ENCODE measurements at places on chromosomes 2 and 18.

GRCh38 chr2:215601526-215601925 lies 165.7 kb upstream of the FN1 start:
- no peak for DNase-seq

GRCh38 chr2:45452866-45453265 lies 158.2 kb downstream of the SRBD1 start:
- no peak for DNase-seq

DNA sequence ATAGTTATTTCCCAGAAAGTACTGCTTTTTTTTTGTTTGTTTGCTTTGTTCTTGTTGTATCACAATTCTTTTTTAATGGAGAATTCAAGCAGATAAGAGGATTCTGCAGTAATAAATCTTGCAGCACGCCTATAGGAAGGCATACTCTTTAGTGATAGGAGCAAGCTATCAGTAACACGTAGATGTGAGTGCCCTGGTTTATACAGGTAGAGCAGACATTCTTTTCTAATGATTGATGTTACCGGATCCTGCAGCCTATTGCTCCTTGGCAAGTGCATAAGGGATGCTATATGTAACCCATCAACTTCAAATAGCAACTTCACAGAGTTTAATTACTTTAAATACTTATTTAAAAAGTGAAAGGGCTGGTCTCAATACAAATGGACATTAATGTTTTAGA lies 834.2 kb upstream of the GCFC2 start:
- no peak for DNase-seq

DNA sequence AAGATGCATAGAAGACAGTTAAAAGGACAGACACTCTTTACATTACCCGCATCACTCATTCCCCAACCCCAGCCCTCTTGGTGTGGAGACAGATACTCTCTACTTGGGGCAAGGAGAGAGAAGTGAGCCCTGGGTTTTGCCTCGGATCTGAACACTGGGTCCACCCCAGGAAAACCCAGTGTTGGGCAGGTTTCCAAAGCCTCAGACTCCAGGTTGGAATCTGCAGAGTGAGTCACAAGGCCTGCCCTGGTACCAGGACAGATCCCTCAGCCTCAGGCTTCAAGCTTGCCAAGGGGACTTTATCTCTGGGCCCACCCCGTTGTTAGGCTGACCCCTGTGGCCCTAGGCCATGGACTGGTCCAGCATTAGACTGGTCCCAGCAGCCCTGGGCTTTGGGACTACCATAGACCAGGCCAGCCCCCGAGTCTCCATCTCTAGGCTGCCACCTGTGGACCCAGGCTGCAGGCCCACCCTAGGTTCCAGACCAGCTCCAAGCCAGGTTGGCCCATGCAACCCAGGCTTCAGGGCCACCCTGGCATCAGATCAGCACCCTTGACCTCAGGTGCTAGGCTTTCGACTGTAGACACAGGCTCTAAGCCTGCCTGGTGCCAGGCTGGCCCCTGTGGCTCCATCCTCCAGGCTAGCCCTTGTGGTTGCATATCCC lies 112.8 kb downstream of the GULP1 start:
- no peak for DNase-seq

GRCh38 chr2:207143215-207144172 lies 22.3 kb downstream of the KLF7 start:
- DNase-seq = no peak

DNA sequence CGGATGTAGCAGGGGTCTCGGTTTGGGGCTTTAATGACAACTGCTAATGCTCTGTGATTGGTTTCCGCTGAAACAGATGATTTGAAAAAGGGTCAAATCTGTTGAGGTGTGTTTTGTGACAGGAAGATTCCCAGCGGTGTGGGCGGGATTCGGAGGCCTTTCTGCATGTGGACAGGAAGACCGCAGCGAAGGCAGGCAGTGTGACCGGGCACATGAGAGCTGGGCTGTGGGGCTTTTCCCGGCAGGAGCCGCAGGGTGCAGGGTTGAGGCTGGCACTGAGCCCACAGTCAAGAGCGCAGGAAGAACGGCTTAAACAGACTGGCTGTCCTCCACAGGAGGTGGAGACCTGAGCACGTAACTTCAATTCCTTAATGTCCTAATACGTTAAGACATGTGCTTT lies 180.0 kb upstream of the TPO start:
- no peak for DNase-seq

DNA sequence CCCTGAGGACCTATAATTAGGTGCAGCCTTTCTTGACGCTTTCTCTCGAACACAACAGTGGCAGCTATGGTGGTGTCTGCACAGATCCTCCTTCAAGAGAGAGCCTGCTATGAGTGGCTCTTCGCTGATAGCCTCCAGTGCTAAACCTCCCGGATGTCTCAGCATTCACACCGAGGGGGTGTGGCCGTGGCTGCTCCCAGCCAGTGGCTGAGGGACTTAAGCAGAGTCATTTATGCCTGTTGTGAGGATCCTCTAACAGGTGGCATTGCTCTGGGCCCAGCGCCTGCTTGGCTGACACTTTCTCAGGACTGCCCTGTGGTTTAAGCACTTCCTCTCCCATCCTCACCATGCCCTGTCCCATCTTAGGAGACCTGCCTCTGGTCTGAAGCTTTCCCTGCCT lies 592.0 kb upstream of the LRRTM1 start:
- DNase-seq = no peak

- no peak for DNase-seq
These were observed 34.4 kb upstream of the PDIA6 start for GRCh38 chr2:10847008-10847407.

GRCh38 chr2:20061476-20061875 lies 10.0 kb upstream of the LAPTM4A start:
- no peak for DNase-seq

DNA sequence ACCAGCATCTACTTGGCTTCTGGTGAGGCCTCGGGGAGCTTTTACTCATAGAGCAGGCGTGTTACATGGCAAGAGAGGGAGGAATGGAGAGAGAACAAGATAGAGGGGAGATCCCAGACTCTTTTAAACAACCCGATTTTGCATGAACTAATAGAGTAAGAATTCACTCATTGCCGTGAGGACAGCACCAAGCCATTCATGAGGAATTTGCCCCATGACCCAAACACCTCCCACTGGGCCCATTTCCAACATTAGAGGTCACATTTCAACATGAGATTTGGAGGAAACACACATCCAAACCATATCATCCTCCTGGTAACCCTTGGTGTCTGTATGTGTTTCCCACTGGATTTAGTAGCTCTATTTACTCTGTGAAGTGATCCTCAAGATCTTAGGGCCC lies 249.9 kb upstream of the SP5 start:
- no peak for DNase-seq

GRCh38 chr2:7280790-7281189 lies 363.6 kb downstream of the RNF144A start:
- no peak for DNase-seq

GRCh38 chr18:64334748-64335147 lies 185.9 kb upstream of the LINC00305 start:
- no peak for DNase-seq

- no peak for DNase-seq
These were observed 5.7 kb downstream of the MCFD2 start for GRCh38 chr2:46909771-46910419.

DNA sequence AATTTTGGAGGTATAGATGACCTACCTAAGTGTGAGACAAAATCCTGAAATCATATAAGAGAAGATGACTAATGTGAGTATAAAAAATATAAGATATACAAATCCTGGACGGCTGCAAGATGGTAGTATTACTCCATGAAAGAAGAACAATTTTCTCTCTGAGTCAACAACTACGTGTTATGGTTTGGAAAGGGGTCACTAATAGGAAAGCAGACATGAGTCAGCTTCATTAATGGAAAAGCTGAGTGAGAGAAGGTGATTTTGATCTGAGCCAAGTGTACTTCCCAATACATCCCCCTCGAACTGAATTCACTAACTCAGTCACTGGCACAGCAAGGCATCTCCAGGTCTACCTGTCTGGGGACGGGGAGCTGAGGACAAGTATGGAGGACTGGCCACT lies 20.1 kb upstream of the SELENOI start:
- no peak for DNase-seq

- DNase-seq = no peak
These were observed 42.2 kb downstream of the KANSL1L start for GRCh38 chr2:210128961-210129360.

GRCh38 chr2:71492112-71492511 lies 38.8 kb downstream of the DYSF start:
- DNase-seq = no peak

GRCh38 chr18:10851824-10852319 lies 297.5 kb downstream of the PIEZO2 start:
- DNase-seq = peak; percentile 37

- DNase-seq = no peak
These were observed 158.9 kb downstream of the VAPA start for GRCh38 chr18:10072671-10073175.

GRCh38 chr2:167924556-167924955 lies 322.8 kb downstream of the STK39 start:
- no peak for DNase-seq

GRCh38 chr2:225920621-225921220 lies 521.2 kb downstream of the NYAP2 start:
- no peak for DNase-seq

- no peak for DNase-seq
These were observed 42.7 kb upstream of the ID2 start for GRCh38 chr2:8639122-8639635.

- DNase-seq = no peak
These were observed 41.4 kb downstream of the PDK1 start for GRCh38 chr2:172597176-172597842.

GRCh38 chr2:192307530-192307929 lies 112.8 kb upstream of the TMEFF2 start:
- DNase-seq = no peak

DNA sequence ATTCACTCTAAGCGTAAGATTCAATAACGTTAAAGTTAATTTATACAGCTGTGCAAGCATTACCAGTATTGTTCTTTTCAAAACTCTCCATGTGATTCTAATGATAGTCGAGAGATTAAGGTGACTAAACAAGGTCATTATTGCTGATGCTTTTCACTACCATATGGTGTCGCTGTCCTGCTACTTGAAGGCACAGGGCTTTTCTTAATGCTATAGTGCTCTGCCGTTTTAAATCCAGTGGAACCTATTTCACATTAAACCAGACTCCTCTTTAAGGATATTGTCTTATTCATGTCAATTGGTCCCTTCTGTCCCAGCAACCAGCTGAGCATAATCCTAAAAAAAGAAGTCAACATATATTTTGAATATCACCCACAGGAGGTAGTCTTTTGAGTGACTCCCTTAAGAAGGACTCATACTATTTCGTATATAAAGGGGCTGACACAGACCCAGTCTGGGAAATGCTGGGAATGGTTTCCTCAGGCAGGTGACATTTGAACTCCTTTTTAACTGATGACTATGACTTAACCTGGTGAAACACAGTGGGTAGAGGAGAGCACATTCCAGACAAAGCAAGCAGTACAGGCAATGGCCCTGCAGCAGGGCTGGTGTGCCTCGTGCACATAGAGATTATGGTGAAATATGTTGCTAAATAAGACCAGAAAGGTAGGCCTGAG lies 53.9 kb upstream of the CYTIP start:
- peak; percentile 42 for DNase-seq

- DNase-seq = peak; percentile 20
These were observed 583 bp downstream of the CERS6 start for GRCh38 chr2:168456521-168457189.

DNA sequence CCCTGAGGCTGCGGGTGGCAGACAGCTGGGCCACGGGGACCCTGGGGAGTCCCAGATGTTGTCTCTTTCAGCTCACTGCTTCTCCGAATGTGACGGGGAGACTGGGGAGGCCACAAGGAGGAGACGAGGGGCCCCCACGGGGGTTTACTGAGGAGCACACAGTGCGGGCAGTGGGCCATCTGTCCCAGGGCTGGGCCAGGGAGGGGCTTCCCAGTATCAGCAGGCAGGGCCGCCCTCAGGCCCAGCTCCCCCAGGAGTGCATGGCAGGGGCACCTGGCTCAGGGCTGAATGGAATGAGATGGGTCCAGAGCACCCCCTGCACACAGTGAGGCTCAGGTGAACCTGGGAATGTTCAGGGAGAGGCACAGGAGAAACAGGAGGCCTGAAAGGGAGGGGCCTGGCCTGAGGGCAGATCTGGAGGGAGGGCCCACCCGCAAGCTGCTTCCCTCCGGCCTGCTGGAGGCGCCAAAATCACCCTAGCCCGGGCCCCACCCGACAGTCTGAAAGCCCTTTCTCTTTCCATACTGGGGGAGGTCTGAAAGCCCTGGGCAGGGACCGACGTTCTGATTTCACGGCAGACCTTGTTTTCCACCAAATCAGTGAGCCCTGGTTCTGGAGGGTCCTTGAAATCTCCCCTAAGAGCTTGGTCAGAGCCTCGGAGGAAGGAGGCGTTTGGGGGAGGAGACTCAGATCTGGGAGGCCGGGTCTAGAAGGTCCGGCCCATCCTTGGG lies 35.5 kb upstream of the PTMA start:
- no peak for DNase-seq

All from putamen (tissue), 1 donor.